Stimulated activated CD8-positive, alpha-beta memory T cell treated with anti-CD3 and anti-CD28 coated beads, Interleukin-4, amount 100 ng/mL, for 1 hour (primary cell): ENCODE measurements at places on chromosomes 12 and 14.

GRCh38 chr14:99475660-99476059 is 5.0 kb downstream of the SETD3 start:
- no peak for DNase-seq

DNA sequence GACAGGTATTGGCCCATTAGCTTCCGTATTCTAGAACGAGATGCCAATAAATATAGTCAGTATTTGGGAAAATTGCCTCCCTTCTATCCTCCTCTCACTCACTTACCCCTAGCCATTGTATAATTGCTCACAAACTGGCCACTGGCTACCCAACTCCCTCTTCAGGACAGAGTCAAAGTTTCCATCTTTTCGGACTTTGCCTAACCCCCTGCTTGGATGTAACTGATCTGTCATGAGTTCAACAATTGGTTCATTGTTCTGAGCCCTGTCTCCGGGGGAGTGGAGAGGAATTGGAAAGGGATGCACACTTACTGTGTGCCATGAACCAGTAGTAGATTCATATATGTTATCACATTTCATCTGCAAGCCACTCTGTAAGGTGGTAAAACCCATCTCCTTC is 12.2 kb downstream of the MYRFL start:
- no peak for DNase-seq

DNA sequence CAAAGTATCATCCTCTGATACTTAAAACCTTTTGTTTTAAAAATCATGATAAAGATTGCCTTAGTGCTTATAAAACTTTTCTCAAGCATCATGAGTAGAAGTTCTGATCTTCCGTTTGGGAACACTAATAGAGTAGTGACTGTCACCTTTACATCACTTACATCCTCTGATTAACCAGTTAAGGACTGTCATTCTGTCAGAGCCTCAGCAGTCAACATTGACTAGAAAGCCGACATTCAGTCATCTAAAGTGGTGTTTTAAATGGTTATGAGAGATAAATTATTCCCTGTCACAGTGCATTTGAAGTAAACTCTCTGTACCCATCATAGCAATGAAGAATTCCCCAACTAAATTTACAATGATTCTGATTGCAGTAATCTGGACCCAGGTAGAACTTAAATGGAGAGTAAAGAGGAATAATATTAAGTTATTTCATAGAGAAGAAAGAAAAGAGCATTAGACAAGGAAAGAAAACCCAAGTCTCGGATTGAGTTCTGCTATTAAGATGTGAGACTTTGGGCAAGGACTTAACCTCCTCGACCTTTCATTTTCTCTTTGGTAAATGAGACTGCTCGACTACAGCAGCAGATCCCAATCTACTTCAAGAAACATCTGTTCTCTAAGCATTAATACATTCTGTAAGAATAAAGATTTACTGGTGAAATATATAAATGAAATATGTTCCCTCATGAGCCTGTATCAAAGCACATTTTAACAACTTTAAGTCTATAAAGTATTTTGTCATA is 563.9 kb upstream of the LMO3 start:
- no peak for DNase-seq

- DNase-seq = no peak
Observed at GRCh38 chr12:123389560-123390351, 5.8 kb downstream of the KMT5A start.

DNA sequence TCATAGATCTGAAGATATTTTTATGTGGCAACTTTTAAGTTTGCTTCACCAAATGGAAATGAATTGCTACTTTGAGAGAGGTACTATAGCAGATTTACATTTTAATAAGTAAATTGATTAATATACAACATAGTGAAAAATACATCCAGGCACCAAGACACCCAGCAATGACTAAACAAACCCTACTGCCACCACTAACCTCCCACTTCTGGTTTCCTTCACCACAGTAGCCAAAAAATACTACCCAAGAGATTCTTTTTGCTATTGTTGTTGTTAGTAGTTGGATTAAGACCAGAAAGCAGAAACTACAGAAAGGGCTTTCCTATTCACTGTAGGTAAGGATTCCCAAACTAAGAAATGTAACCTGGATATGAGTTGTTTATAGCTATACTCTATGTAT is 54.1 kb downstream of the COCH start:
- DNase-seq = no peak

DNA sequence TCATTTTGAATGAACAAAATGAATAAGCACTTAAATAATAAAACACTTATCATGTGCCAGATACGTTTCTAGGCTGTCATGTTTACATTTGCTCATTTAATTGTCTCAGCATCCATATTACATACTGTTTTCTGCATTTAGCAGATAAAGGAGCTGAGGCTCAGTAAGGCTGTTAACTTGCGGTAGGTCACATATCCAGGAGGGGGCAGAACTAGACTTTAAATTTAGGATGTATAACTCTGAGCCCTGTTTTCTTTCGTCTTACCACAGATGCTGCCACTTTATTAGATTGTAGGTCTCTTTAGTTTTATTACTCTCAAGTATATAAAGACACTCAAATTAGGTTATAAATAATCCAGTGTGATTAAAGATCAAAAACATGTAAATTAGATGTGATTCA is 17.7 kb downstream of the IRAK4 start:
- DNase-seq = no peak

- DNase-seq = no peak
Observed at GRCh38 chr12:124814741-124815613, 48.7 kb downstream of the SCARB1 start.

GRCh38 chr14:99792551-99793212 is 531 bp upstream of the EML1 start:
- no peak for DNase-seq

DNA sequence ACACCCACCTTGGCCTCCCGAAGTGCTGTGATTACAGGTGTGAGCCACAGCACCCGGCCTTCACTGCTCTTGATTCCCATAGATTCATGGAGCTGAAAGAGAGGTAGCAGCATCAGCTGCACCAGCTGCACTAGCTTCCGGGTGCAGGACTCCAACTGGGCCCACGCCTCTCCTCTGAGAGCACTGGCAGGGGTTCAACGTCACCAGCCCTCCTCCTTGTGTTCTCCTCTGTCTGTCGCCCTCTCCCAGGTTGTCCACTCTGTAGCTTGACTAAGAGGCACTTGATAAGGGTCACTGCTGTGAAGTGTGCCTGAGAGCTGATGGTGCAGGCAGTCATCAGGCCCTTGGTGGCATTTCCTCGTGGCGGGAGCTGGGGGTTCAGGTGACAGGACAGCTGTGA is 28.3 kb downstream of the MLXIP start:
- DNase-seq = no peak

- DNase-seq = no peak
Observed at GRCh38 chr12:15334225-15334624, 11.9 kb downstream of the PTPRO start.

DNA sequence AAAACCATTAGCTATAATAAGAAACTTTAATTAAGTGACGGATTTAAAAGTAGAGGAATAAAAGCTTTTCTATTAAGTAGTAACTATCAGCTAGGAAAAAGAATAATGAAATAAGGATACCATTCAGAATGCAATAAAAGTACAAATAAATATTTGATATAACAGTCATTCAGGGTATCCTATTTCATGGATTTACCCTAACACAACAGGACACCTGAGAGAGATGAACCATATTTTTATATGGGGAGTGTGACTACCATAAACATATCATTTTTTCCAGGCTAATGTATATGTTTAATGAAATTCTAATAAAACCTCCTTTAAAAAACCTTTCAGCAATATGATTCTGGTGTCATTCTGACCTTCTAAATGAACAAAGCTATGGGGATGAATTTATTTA is 393.8 kb downstream of the SNAPC1 start:
- DNase-seq = no peak

DNA sequence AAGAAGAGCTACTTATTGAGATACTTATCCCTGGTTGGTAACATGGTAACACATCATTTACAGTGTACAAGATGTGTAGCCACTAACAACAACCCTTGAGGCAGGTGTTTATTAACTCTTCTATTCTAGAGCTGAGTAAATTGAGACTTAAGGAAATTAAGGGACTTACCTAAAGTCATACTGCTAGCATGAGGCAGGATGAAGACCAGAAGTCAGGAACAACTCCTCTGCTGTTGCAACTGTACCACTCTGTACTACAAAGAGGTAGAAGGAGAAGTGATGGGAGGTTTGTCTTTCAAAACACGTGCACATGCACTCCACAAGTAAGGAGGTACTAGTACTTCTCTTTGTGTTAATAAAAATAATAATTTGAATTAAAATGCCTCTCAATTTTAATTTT is 79.9 kb downstream of the LLPH start:
- DNase-seq = no peak

DNA sequence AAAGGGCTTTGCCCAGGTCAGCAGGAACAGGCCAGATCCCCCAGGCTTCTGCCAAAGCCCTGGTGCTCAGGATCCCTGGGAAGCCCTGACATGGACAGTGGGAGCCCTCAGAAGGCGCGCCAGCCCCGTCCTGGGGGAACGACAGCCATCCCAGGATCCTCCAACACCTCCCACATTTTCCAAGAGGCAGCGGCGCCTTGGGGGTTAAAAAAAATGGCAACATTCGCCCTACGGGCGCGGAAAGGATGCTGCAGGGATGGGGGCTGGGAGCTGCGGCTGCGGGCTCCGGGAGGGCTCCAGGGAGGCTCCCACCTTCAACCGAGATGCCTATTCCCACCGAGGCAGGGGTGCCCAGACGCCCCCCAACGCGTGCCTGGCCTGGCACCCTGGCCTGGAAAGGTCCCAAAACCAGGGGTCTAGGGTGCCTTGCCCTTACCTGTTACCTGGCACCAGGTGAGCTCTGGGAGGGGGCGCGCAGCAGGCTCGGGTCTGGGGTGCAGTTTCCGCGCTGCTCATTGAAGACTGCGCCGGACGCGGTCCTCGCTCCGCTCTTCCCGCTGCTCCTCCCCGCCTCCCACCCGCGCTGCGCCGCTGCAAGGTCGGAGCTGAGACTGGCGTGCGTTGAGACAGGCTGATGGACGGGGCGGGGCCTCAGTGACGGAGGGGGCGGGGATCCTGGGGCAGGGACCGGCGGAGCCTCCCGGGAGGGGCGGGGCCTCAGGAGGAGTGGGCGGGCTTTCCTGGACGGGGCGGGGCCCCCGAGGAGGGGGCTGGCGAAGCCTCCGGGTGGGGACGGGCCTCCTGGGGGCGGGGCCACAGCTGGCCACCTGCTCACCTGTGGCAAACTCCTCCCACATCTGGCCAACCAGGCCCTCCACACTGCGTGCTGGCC is at the start of gene ABCB9:
TSS of gene ABCB9 (minus strand) at position 613 of the 892 bp plus-strand sequence. CDS start 6,228 bp downstream, outside the sequence.
- peak; percentile 94 for DNase-seq

GRCh38 chr12:112218150-112218549 is 92.8 kb downstream of the TRAFD1 start:
- no peak for DNase-seq

GRCh38 chr14:90609376-90609775 is 206.9 kb downstream of the TTC7B start:
- DNase-seq = no peak

DNA sequence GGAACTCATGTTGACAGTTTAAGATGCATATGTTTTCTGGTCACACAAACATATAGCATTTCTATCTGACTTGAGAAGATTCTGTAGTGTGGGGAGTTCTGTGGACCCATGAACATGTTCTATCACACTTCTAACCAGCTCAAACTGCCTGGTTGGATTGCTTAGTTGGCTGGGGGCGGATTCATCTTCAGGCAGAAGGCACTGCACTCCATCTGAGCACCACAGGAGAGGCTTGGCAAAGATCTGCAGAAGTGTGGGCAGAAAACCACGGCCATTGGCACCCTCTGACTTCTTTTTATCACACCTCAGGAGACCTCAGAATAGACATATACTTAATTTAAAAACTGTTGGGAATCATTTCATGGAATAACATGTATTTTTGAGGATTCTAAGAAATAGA is 68.5 kb downstream of the LIN7A start:
- no peak for DNase-seq

DNA sequence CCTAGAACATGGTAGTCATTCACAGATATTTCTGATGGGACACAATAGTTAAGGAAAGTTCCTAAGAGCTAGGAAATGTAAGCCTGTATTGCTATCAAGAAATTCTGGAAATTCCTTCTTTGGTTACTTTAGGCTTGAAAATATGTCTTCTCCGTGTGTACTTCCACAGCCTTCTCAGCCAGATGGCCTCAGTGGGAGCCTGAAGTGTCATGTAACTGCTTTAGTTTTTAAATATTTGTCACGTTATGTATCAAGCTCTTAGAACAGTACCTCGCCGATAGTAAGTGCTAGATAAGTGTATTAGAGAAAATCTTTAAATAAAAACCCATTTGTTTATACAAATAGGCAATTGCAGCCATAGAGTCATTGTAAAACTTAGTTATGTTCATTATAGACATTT is 95.6 kb downstream of the DERA start:
- no peak for DNase-seq

- no peak for DNase-seq
Observed at GRCh38 chr12:80121661-80122060, 22.3 kb downstream of the OTOGL start.

- DNase-seq = no peak
Observed at GRCh38 chr12:88634008-88634407, 53.7 kb upstream of the KITLG start.

DNA sequence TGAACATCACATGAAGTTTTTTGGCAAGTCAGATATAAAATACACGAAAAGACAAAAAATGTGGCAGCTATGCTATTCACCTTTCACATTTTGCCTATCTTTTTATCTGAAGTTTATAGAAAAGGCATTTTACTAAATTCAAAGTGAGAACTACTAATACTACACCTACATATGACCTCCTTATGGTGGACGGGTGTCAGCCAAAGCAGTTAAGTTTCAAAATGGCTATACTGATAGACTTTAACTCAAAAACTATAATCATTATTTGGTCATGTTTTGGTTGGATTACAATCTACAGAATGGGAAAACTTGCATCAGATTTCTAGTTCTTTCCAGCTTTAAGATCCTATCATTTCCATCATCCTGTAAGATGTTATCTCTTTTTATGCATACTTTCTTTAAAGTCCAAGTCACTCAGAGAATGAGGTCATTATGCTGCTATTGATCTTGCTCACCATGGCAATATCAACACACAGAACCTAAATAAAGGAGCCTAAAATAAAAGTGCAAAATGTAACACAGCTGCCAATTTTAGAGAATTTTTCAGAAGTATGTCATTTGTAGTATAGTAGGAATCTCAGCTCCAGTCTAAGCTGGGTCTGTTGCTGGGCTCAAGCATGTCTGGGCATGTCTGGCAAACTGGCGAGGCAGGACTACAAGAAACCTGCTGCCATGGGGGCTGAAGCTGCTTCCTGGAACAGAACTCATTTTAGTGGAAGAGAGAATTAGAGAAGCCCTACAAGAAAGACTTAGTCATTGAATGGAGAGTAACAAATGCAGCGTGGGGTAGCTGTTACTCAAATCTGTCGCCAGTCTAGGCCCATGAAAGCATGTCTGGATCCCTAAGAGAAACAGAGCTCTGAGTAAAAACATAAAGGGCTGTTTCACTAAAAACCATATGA is 7.6 kb upstream of the AEBP2 start:
- DNase-seq = no peak

- no peak for DNase-seq
Observed at GRCh38 chr14:106067935-106068334, 541.6 kb downstream of the TMEM121 start.

- DNase-seq = no peak
Observed at GRCh38 chr12:28167981-28168485, 22.2 kb upstream of the CCDC91 start.
